ENCODE measurements at places on chromosomes 12 and 14. TPM values are rescaled to one million over a fixed set of nuclear protein-coding genes. Genes with fewer than 3 reads are reported as not detected.

ZNF891 gene
- 0.33 TPM for total RNA-seq

MUCL1 gene
- total RNA-seq, result not detected

FITM1 gene
- total RNA-seq, result not detected

CD27 gene
- total RNA-seq, result not detected

GPRC5D gene
- not detected for total RNA-seq

KRT85 gene
- total RNA-seq, result not detected

SOX5 gene
- total RNA-seq, result 1.8 TPM

ARF3 gene
- total RNA-seq, result 65.7 TPM

KRT82 gene
- total RNA-seq, result not detected

TMEM132D gene
- total RNA-seq, result 0.76 TPM

FOXN3 gene
- 36.8 TPM for total RNA-seq

ALX1 gene
- total RNA-seq, result not detected

WNT5B gene
- total RNA-seq, result 60.8 TPM

RNASE2 gene
- not detected for total RNA-seq

ACOT2 gene
- total RNA-seq, result 26.7 TPM

SOAT2 gene
- total RNA-seq, result not detected

GNPTAB gene
- total RNA-seq, result 26.5 TPM

CLEC6A gene
- not detected for total RNA-seq

VDR gene
- 1.3 TPM for total RNA-seq

MARCHF9 gene
- total RNA-seq, result 5.4 TPM

ATXN2 gene
- total RNA-seq, result 31.9 TPM

SLCO1C1 gene
- total RNA-seq, result not detected

MYO1H gene
- not detected for total RNA-seq

MYH6 gene
- not detected for total RNA-seq

IRAK3 gene
- 2.6 TPM for total RNA-seq

CCDC198 gene
- total RNA-seq, result 56.2 TPM

EXD2 gene
- total RNA-seq, result 19.4 TPM

TBX3 gene
- 4.3 TPM for total RNA-seq

ALDH1L2 gene
- total RNA-seq, result 10.0 TPM

DCN gene
- total RNA-seq, result 110 TPM

FAM186B gene
- 0.13 TPM for total RNA-seq

SLC38A4 gene
- total RNA-seq, result 1.3 TPM

RBMS2 gene
- total RNA-seq, result 39.7 TPM

BBOF1 gene
- 2.3 TPM for total RNA-seq

ETFBKMT gene
- 0.65 TPM for total RNA-seq

IGFBP6 gene
- 258 TPM for total RNA-seq

GRIP1 gene
- total RNA-seq, result 2.4 TPM

KCNH3 gene
- 1.1 TPM for total RNA-seq

SLC25A47 gene
- under 0.01 TPM for total RNA-seq

SLC2A14 gene
- total RNA-seq, result not detected

OTX2 gene
- total RNA-seq, result not detected
